T-cell (primary cell): ENCODE measurements at places on chromosomes 4 and X.

DNA sequence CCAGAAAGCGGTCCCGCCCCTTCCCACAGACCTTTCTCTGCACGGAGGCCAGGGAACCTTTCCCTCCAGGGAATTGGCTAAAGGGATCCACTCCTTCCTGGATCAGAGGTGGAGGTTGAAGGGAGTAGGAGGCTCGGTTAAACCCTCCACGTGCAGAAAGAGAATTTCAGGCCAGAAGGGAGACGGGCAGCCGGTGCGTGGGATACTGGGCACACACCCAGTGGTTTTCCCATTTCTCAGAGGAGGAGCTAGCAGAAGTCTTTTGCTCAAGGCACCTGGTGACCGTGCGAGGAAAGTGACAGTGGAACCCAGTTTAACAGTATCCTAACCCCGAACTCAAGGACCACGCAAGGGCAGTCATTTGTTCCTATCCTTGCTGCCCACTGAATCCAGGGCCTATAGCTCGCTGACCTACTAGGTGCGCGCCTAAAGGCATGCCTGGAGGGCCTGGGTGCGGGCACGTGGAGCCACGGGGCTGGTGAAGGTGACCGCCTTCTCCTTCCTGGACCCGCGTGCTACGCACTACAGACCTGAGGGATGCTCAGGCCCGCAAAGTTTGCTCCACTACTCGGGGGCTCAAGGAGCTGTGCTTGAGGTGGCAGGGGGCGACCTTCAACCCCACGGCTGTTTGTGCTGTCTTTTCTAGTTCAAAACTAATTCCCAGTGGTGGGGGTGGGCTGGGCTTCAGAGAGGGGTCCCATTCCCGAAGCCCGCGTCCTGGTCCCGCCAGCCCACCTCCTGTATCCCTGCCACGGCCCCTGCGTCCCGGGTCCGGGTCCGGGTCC is 587 bp upstream of the AFF2 start:
- DNase-seq: no peak

GRCh38 chr4:183266371-183266770 is 53.7 kb downstream of the CLDN22 start:
- DNase-seq: no peak

DNA sequence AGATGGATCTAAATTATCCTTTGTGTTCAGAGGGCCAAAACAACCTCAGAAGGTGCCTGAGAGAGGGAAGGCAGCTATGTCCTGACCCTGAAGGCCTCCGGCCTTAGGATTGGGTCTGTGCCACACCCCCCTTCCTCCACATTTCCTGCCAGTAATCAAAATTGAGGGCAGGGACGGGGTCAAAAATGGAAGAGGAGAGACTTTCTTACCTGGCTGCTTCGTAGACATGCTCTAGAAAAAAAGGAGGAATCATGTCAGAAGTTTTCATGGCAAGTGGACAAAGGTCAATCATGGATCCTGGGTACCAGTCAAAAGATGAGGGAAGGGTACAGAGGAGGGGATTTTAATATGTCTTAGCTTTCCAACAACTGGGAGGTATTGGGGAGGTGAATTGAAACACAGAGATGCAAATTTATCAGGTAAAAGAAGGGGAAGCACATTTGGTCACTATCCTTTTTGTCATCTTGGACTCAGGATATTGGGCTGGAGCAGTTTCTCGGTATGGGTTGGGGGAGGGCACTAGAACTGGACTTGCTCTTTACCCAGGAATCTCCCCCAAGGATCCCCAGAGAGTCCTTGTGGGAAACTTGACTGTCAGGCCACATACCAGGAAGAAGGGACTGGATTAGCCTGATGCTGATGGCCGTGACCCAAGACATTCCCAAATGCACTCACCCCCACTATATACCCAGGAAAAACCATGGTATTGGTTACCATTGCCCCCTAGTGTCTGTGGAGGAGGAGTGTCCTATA is 17.1 kb downstream of the VSIG4 start:
- no peak for DNase-seq

GRCh38 chr4:78528327-78528726 is 23.2 kb upstream of the ANXA3 start:
- DNase-seq: no peak

DNA sequence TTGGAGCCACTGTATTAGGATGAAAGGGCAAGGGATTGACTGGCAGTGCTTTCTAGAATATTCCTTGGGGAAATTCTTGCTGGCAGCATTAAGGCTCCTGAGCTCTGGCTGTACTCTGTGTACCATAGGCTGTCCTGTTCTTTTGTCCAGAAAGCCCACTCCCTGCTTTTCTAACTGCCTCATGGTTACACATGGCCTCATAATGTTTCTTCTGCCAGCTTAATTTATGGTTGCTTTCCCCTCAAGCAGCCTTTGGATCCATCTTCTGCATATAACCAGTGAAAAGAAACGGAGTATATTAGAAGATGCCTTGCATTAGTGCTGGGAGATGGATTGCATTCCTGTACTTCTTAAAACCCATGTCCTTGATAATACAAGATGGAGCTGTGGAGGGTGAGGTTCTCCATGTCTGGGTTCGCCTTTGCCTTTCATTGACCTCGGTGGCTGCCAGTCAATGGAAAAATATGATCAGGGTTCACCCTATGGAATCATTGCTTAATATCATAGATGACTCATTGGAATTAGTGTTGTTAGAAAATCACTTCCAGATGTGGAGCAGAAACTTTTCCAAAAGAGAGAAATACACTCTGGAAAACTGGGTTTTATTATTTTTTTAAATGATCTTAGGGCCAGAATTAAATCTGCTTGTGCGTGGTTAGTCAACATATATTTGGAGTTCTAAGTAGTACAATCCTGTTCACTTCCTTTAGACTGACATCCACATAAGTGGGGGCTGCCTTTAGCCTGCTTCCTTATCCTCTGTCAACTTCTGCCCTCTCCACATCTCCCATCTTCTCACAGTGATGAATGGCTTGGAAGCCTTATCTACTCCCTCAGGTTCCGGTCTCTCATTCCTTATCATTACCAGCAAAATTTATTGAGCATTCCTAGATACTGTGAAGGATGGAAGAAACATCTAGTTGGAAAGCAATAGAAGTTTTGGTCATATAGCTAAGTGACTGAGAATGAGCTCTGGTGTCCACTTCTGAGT is 24.9 kb downstream of the DOCK11 start:
- no peak for DNase-seq

GRCh38 chrX:113075521-113075920 is 234.9 kb upstream of the AMOT start:
- DNase-seq: no peak

DNA sequence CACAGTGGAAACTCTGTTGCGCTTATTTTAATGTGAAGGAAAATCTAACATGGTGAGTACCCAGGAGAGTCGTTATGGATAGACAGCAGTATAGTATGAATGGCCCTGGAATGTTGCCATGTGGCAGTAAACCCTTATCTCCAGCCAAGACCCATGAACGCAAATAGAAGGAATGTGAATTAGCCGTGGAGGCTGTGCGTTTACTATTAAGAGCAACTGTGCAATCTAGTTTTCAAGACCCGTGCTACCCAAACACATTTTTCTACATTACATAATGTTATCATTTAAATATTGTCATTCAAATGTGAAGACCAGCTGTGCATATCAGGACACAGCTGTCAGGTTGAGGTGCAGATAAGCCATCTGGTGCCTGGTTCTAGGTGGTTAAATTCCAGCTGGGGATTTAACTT is 13.3 kb upstream of the AGA start:
- no peak for DNase-seq

GRCh38 chr4:7200801-7201200 is 8.5 kb downstream of the SORCS2 start:
- DNase-seq: no peak
